NCI-H1694 treated with DMSO at 0.1 percent for 48 hours (cell line): ENCODE measurements at places on chromosomes 3 and 15.

DNA sequence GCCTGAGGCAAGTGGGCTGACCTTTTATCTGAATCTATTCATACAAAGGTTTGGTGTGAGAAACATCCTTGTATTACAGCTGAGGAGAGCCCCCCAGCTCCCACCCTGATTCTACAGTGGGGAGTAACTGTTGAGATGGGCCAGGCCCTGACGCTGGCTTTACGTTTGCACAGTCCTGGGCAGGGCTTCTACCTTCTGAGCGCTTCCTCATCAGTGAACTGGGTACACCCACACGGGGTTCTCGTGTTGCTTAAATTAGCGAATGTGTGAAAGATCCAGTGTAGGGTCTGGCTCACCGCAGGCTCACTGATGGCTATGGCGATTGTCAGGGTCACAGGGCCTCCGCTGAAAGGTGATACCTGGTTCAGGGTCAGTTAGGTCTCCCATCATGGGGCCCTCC is 7.3 kb upstream of the GHRL start:
- DNase-seq: no peak

DNA sequence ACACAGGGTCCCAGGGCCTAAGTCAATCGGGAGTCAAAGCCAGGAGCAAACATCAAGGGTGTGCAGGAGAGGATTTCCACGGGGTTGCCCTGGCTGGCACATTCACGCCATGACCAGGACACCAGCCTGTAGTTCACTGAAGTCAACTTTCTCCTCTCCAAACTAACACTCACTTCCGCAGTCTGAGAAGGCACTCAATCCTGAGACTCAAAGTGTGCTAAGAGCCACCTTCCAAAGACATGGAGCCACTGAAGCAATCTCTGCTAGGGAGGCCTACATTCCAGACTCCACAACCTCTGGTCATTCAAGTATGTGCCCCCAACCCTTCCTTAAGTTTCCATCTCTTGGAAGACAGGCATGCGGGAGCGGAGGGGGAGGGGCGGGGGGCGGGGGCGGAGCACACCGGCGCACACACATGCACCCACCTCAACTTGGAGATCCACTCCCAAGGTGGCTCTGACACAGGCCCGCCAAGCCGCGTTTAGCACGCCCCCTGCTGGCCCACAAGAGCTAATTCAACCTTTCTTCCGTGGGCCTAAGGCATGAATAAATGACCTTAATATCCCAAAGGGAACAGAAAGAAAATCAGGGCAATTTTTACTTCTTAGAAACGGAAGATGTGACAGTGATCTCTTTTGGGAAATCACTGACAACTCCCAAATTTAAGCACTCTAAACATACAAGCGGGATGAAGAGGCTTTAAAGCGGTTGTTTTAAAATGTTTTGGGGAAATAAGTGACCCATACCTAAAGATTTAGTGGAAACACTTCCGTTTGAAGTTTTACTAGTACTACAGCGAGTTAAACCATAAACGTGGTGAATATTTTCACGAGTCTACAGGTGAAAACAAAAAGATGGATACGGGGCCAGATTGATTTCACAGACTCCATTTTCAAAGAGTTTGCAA is 162.5 kb upstream of the CHRNA7 start:
- peak; percentile 36 for DNase-seq

DNA sequence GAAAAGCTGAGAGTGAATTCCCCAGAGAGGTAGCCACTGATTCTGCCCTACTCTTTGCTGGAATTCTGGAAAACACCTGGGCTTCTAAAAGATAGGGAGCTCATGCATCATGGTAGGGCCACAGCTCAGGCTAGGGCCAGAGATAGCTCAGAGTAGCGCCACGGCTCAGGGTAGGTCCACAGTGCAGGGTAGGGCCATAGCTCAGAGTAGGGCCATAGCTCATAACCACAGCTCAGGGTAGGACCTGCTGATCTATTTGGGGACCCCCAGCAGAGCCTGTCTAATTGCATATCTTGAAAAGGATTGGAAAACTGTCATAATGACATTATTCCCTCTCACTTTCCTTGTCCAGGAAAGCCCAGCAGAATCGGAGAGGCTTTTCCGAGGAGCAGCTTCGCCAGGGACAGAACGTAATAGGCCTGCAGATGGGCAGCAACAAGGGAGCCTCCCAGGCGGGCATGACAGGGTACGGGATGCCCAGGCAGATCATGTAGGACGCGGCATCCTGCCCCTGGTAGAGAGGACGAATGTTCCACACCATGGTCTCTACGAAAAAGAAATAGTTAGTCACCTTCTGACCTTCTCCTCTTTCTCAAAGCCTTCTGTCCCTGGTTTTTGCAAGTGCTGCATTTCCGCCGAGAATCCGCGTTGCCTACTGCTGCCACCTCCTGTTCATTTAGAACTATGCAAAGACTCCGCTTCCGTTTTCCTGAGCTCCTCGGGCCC is 14.5 kb downstream of the TAGLN3 start:
- DNase-seq: no peak

DNA sequence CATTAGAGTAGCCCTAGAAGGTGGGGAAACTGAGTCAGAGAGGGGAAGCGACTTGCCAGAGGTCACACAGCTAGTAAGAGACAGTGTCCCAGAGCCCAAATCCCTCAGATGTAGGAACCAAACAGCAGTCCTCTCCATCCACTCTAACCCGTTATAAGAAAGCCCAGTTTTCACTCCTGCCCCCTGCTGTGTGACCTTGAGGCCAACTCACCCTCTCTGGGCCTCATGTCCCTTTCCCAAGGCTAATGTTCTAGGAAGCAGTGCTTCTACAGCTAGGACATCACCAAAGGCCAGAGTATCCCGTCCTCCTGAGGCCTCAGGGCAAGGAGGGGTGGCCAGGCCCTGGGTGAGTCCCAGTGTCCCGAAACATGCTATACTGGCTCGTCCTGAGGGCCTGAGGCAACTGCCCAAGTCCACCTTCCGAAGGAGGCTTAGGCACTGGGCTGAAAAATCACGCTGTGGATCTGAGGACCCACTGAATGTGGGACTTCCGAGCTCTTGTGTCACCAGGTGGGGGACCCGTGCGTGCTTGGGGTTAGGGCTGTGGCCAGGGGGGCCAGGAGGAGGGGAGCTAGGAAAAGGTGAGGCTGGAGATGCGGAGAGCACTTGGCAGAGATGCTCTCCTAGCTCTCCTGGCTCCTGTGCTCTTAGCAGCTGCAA is 109.2 kb upstream of the SLC6A11 start:
- no peak for DNase-seq
